ENCODE measurements at places on chromosomes 6 and 20. TPM values are rescaled to one million over a fixed set of nuclear protein-coding genes. Genes with fewer than 3 reads are reported as not detected.

Gene TFAP2C
- 1.8 TPM for total RNA-seq

Gene FLRT3
- total RNA-seq = 2.6 TPM

Gene HLA-F
- 19.8 TPM for total RNA-seq

Gene IYD
- total RNA-seq = not detected
